ENCODE measurements at places on chromosomes 3 and 15.

DNA sequence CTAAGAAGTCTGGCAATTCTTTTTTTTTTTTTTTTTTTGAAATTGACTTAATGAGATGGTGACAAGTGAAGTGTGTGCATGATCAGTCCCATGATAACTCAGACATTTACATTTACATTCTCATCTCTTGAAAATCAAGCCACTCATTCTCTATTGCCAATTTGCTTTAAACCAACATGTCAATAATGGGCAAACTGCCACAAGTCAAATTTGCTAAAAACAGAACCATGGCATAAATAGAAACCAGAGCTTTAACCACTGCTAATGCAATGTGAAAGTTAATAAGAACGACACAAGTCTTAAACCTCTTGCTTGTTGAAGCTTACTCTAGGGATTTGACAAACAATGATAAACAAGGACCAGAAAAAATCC is 12.0 kb upstream of the COL8A1 start:
- no peak for DNase-seq

- DNase-seq: no peak
These were observed 61.7 kb downstream of the SCN11A start for GRCh38 chr3:38989917-38990510.

GRCh38 chr3:128217702-128218547 is 64.6 kb downstream of the EEFSEC start:
- DNase-seq: no peak

DNA sequence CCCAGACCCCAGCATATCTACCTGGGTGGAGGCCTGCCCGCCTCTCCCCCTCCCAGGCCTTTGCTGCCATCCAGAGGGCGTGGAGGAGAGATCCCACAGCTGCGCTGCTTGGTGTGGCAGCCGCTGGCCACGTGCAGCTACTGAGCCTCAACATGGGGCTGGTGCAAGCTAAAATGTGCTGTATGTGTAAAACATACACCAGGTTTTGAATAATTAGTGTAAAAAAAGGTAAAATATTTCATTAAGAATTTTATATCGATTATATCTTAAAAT is 95.8 kb downstream of the SEC22A start:
- DNase-seq: no peak

DNA sequence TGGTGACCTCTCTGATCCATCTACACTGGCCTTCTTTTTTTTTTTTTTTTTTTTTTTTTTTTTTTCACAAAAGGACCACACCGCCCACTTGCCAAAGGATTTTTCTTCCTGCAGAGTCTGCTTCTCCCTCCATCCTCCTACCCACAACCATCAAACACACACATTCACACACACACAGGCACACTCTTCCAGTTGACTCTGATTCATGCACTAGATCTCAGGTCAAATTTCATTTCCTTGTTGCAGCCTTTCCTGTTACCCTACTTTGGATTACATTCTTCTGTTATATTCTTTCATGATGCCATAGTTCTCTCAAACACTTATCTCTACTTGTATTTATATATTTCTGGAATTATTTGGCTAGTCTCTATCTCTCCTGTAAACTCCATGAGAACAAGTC is 133.9 kb downstream of the STAC start:
- DNase-seq: no peak

DNA sequence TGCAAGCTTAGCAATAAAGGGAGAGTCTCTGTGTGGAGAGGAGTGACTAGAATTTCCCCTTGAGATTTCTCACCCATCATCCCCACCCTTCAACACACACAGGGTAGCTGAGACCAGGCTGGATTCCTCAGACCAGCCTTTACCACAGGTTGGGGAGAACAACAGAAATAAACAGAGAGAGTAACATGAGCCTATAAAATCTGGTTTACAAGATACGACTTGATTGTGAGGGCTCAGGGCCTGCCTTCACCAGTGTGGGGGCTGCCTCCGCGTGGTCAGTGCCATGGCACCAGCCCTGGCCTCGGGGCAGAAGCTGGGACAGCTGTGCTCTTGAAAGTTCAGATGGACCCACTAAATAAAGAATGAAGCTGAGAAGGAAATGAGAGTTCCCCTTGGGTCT is 14.6 kb upstream of the MAGEF1 start:
- DNase-seq: no peak

- no peak for DNase-seq
These were observed 551.2 kb downstream of the MECOM start for GRCh38 chr3:169112153-169112892.

DNA sequence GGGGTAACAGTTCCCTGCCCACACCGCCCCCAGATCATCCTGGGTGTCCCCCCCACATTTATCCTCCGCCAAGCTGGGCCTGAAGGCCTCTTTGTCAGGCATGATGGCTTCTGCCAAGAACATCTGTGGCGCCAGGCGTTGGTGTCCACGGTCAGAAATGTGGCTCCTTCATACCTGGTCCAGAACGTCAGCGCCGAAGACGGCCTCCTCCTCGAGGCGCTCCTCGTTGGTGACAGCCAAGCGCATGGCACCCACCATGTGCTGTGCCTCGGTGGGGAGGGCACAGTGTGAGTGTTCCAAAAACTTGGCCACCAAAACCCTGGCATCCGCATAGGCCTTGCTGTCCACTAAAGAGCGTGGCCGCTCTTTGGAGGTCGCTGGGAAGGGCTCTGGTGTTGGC is 146.5 kb downstream of the NSMCE3 start:
- no peak for DNase-seq

- no peak for DNase-seq
These were observed 7.8 kb upstream of the UTS2B start for GRCh38 chr3:191338177-191338488.

DNA sequence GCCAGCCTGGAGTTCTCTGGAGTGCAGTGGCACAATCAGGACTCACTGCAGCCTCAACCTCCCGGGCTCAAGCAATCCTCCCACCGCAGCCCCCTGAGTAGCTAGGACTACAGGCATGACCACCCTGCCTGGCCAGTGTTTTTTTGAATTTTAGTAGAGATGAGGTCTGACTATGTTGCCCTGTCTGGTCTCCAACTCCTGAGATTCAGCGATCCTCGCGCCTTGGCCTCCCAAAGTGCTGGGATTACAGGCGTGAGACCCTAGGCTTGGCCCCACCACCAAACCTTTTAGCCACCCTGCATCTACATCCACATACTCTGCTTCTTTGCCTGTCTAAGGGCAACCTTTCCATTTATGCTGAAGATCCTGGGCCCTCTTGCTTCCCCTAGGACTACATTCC is 4.4 kb downstream of the NUSAP1 start:
- DNase-seq: no peak

GRCh38 chr3:69051756-69052471 is at the start of gene TMF1:
TMF1 (minus strand) TSS chr3:69052333; CDS start chr3:69052086, 247 bp downstream.
- peak; percentile 99 for DNase-seq

DNA sequence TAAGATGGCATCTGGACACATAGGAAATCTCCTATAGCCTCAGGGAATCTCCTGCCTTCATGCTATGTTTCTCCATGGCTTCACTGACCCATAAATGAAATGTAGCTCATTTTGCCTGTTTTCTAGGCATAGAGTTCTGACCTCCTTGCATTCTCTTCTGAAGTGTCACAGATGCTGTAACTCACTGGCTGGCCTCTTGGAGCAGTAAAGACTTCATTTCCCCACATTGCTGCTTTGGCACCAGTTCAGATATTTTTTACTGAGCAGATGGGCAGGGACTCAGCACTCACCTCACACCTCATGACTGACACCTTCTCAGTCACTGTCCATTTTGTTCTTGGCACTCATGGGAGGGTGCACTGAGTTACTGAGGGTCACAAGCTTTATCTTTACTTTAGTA is 286.7 kb upstream of the TGFBR2 start:
- peak; percentile 22 for DNase-seq

DNA sequence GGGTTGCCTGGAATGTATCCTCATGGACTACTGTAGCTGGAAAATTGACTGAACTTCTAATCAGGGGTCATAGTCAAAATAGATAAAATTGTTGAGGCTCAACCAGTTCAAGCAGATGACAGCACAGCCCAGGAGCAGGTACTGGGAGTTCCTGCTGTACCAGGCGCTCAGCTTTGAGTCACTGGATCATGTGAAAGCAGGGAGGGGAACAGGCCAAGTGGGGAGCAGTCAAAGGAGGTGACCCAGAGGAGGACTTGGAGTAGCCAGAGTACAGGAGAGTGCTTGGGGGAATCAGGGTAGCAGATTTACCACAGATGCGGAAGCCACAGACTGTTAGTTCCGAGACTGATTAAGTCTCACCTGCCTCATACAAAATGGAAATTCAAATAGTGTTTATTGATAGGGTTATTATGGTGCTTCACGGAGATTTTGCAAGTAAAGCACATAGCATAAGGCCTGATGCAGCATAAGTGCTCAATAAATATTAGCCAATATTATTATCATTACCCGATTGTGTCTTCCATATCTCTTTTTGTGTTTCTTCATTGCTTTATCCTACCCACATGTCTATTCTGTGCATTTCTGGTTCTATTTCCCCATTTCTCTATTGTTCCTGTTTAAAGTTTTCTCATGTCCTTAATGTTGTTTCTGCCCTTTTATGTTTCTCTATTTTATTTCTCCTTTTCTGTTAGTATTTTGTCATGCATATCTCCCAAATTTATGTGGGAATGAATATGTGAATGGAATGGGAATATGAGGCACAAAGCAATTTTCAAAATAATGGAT is 369.2 kb upstream of the MCTP2 start:
- peak; percentile 64 for DNase-seq

DNA sequence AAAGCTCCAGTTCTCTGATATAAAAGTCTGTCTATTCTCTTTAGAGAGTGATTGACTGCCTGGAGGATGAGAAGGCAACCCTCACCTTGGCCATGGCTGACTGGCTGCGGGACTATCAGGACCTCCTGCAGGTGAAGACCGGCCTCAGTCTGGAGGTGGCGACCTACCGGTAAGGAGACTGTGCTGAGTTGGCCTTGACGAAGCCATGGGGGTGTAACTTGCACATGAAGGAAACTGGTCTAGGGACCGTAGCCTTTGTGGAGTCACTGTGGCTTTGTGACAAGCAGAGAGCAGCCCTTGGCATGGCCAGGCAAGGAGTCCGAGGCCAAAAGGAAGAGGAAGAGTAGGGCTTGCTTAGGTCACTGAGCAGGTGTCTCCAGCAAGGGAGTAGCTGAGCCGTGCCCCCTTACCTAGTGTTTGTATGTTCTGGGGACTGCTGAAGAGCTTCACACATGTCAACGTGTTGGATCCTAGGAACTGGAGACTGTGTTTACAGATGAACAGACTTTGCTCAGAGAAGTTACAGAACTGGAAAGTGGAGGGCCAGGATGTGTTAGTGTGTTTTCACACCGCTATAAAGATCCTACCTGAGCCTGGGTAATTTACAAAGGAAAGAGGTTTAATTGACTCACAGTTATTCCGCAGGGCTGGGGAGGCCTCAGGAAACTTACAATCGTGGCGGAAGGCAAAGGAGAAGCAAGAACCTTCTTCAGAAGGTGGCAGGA is 8.8 kb downstream of the SYNM start:
- DNase-seq: no peak
